NCI-H748 treated with DMSO at 0.1 percent for 48 hours (cell line): ENCODE measurements at places on chromosomes 2 and 18.

- peak; percentile 3 for DNase-seq
Observed at GRCh38 chr18:11518788-11519685, 90.4 kb upstream of the SLC35G4 start.

DNA sequence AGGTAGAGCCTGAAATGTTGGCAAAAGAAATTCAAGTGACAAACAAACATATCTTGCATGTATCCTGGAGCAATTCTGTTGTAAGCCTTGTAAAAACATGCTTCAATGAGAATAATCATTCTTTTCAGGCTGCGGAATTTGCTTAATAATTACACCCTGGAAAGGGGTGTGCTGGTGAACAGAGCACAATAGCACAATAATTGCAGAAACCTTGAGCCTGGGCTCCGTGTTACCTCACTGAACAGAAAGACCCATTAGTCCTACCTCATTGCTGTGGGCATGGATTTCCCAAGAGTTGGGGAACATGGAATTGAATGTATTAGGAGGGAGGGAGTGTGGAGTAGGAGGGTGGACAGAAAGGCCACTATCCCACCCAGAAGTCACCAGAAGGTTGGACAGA, 168.0 kb upstream of the ALKAL2 start:
- no peak for DNase-seq

GRCh38 chr2:32864334-32865111, 82.2 kb upstream of the LTBP1 start:
- DNase-seq = no peak

- no peak for DNase-seq
Observed at GRCh38 chr2:191543708-191544107, 134.2 kb upstream of the NABP1 start.

- no peak for DNase-seq
Observed at GRCh38 chr2:40367032-40367431, 84.9 kb downstream of the SLC8A1 start.

- no peak for DNase-seq
Observed at GRCh38 chr2:105052773-105053172, 14.9 kb downstream of the MRPS9 start.

DNA sequence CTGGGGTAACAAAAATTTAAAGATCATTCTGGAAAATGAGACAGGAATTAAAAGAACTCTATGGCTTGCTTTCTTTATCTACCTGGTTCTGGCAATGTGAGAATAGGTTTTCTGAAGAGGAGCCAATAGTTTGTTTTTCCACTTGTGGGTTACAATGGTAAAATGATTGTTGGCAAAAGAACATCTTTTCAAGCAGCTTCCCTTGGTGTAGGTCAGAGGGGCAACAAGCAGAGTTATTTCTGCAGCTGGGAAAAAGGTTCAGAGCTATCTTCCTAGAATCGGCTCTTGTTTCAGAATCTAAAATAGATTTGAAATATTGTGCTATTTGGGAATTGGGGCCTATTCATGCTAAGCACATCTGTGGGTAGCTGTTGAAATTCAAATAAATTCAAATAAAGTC, 11.5 kb upstream of the TSPYL6 start:
- DNase-seq = no peak

DNA sequence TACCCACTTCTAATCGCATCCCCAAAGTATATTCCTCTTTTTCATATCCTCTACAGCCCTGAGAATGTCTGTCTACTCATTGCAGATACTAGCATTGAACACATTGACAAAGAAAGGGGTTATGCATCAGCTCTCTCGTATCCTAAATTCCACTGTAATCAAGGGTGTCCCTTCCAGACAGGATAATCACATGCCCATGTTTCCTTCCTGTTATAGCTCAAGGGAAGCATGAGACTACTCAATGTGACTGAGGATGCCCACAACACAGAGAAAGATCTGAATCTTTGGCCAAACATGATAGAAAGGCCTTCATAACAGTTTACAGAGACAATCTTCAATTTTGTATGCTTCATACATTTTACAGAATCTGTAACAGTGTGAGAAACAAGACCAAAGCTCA, 69.2 kb downstream of the HIBCH start:
- DNase-seq = no peak

- DNase-seq = no peak
Observed at GRCh38 chr2:214737188-214737587, 72.3 kb downstream of the BARD1 start.
